CD4-positive, alpha-beta T cell (primary cell): ENCODE measurements at places on chromosomes 6 and 20. TPM values are rescaled to one million over a fixed set of nuclear protein-coding genes. Genes with fewer than 3 reads are reported as not detected.

ZBP1 gene
- 39.0 TPM for total RNA-seq

RGS17 gene
- not detected for total RNA-seq

EYA4 gene
- total RNA-seq = not detected

- no peaks in the 10 kb centered on the region for H3K4me1 ChIP-seq
- no peaks in the 10 kb centered on the region for H3K36me3 ChIP-seq
- H3K27ac ChIP-seq = no peak overlapping the region
- H3K4me3 ChIP-seq = no peak overlapping the region
Measured at GRCh38 chr6:70520575-70520974, 46.2 kb upstream of the SDHAF4 start.

- no peaks in the 10 kb centered on the region for H3K36me3 ChIP-seq
- H3K27ac ChIP-seq = no peak overlapping the region
- no peak overlapping the region for H3K4me3 ChIP-seq
- peaks cover 2% of the 10 kb centered on the region for H3K4me1 ChIP-seq
- no peaks in the 10 kb centered on the region for H3K27me3 ChIP-seq
Measured at GRCh38 chr20:10443936-10444335, 8.8 kb downstream of the SLX4IP start.

DNA sequence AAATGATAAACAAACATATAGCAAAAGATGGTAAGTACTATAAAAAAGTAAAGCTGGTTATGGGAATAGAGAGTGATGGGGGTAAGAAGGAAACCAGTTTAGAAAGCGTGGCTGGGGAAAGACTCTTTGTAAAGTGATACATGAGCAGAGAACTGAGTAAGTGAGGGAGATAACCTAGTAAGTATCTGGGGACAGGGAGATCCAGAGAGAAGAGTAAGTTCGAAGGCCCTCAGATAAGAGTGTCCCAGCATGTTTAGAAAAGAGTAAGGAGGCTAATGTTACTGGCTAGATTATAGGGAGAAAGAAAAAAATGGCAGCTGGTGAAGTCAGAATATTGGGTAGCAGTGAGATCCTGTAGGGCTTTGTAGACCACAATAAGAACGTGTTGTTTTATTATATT, 50.7 kb upstream of the HBS1L start:
- no peak overlapping the region for H3K27ac ChIP-seq
- no peak overlapping the region for H3K4me3 ChIP-seq
- DNase-seq = no peak
- H3K4me1 ChIP-seq = peaks cover 24% of the 10 kb centered on the region
- no peaks in the 10 kb centered on the region for H3K27me3 ChIP-seq

GRCh38 chr6:13400772-13401171, 72.4 kb upstream of the TBC1D7 start:
- no peak overlapping the region for H3K4me3 ChIP-seq
- no peaks in the 10 kb centered on the region for H3K27me3 ChIP-seq
- no peaks in the 10 kb centered on the region for H3K36me3 ChIP-seq
- no peak overlapping the region for H3K27ac ChIP-seq

DNA sequence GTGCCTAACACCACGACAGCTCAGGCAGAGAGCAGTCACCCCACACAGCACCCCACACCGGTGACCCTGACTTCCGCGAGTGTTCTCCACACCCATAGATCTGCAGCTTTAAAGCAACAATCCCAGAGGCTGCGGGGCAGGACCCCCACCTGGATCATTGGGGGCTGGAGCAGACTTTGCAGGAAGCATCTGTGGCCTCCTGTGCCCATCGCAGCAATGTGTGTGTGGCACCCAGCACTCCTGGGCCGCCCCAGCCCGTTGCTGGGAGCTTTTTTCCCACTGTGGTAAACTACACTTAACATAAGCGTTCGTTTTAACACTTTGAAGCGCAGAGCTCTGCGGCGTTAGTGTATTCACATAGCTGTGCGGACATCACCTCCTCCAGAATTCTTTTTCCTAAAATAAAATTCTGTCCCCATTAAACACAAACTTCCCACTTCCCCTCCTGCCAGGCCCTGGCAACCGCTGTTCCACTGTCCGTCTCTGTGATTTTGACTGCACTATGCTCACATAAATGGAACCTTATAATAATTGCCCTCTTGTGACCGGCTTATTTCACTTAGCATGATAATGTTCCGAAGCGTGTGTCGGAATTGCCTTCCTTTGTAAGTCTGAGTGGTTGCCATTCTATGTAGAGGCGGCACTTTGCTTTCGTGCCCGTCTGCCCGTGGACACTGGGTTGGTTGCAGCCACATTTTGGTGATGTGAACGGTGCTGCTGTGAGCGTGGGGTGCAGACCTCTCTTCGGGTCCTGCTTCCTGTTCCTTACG, 382.5 kb downstream of the CDH4 start:
- H3K27me3 ChIP-seq = no peaks in the 10 kb centered on the region
- no peaks in the 10 kb centered on the region for H3K36me3 ChIP-seq
- no peak for DNase-seq

DNA sequence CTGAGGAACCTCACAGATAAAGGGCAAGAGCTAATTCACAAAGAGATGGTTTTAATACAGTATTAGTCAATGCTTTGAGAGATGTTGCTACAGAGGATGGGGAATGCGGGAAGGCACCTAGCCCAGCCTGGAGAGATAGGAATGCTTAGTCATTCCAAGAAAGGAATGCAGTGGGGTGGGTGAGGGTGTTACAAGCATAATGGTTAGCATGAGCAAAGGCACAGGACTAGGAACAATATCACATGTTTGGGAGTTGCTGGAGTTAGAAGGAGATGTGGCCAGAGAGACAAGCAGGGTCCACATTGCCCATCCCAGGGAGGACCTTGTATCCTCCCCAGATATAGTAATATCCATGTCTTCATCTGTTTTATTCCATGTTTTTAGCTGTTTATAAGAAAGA, 107.0 kb upstream of the OGFRL1 start:
- no peak overlapping the region for H3K4me3 ChIP-seq
- peaks cover 11% of the 10 kb centered on the region for H3K27me3 ChIP-seq
- DNase-seq = no peak
- no peaks in the 10 kb centered on the region for H3K36me3 ChIP-seq
- no peaks in the 10 kb centered on the region for H3K4me1 ChIP-seq

DNA sequence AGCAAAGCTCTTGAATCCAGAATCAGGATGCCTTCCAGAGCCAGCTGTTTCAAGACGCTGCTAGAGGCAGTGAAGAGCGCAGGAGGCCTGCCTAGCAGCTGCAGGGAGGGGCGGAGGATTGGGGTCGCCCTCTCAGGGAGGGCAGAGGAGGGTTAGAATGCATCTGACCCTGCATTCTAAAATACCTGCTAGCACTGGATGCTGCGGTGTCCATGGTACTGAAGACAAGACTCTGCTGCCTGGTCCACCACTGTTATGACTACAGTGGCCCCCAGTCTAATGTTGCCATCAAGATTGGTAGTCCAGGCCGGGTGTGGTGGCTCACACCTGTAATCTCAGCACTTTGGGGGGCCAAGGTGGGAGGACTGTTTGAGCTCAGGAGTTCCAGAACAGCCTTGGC, 193.7 kb upstream of the PROKR2 start:
- no peaks in the 10 kb centered on the region for H3K4me1 ChIP-seq
- H3K27me3 ChIP-seq = no peaks in the 10 kb centered on the region
- H3K36me3 ChIP-seq = no peaks in the 10 kb centered on the region
- H3K4me3 ChIP-seq = no peak overlapping the region
- no peak for DNase-seq

GRCh38 chr20:53801609-53802370, 208.2 kb upstream of the ZNF217 start:
- H3K4me3 ChIP-seq = no peak overlapping the region
- H3K36me3 ChIP-seq = no peaks in the 10 kb centered on the region

- H3K27me3 ChIP-seq = no peaks in the 10 kb centered on the region
- no peak for DNase-seq
- no peaks in the 10 kb centered on the region for H3K36me3 ChIP-seq
Measured at GRCh38 chr6:161462148-161462547, 188.3 kb upstream of the AGPAT4 start.
